OCI-LY7 (cell line): ENCODE measurements at places on chromosomes 5 and 9.

GRCh38 chr9:71975833-71976232 lies 64.4 kb downstream of the C9orf85 start:
- DNase-seq, result peak; percentile 19

- DNase-seq, result peak; percentile 64
Measured at GRCh38 chr9:137077010-137077747, at the start of gene UAP1L1. Gene UAP1L1 (plus strand): TSS chr9:137077517. CDS start chr9:137077533, 16 bp downstream.

DNA sequence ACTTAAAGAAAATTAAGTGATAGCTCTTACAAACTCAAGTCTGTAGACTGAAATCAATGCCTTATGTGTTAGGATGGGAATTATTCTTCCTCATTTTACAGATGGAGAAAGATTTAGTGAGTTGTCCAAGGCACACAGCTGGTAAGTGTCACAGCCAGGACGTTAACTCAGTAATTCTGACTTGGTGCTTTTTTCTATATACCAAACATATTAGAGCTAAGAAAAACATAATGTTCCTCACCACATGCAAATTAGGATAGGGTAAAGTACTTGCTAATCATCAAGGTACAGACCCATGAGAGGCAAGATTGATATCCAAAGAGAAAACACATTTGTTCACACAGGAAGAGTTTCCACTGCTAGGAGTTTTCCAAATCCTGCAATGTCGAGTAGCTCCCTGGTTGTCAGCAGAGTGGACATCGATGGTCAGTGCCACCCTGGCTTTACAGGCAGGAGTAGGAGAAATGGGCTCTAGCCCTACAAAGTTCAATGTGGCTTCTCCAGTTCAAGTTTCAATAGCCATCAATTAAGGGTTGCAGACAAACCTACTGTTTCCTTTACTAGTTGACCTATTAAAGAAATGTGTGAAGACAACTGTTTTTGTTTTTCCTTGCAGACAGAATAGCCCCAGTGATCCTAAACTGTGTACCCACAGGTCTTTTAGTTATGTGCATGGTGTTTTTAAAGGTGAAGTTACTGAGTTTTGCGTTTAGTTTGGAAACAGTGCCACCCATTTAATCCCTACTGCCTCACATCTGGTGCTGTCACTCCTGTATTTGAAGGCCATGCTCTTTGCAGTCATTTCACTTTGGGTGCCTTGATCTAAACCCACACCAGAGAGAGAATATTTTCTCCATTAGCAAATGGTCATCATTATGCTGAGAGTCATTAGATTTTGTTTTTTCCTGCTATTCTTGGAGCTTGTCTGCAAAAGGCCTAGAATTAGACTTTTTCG lies 460.8 kb upstream of the SMARCA2 start:
- DNase-seq, result no peak

GRCh38 chr5:177189416-177189815 lies 55.8 kb downstream of the NSD1 start:
- no peak for DNase-seq

DNA sequence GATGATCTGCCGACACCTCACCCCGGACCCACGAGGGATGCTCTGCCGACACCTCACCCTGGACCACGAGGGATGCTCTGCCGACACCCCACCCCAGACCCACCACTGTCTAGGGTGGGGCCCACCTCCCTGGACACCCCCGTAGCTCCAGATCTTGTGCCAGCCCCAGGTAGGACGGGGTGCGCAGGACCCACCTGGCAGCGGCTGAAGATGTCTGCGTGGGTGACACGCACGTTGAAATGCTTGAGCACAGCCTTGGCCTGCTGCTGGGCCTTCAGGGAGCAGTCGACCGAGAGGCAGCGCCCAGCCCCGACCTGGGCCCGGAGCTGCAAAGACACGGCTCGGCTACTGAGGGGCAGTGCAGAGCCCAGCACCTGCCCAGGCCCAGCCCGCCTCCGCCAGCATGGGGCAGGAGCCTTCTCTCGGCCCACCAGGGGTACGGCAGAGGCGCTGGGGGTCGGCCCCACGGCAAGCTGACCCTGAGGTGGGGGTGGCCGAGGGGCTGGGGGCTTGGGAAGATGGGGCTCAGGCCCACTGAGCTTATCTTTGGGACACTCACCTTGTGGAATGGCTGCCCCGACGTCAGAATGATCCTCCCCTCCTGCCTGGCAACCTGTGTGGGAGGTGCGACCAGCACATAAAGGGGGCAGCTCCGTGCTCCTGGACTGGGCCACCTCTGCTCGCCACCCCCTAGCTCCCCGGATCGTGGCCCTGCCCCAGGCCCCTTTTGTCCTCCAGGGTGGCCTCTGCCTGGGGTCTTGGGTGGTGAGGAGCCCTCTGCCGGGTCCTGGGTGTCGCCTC lies 21.7 kb upstream of the NRARP start:
- DNase-seq, result no peak

DNA sequence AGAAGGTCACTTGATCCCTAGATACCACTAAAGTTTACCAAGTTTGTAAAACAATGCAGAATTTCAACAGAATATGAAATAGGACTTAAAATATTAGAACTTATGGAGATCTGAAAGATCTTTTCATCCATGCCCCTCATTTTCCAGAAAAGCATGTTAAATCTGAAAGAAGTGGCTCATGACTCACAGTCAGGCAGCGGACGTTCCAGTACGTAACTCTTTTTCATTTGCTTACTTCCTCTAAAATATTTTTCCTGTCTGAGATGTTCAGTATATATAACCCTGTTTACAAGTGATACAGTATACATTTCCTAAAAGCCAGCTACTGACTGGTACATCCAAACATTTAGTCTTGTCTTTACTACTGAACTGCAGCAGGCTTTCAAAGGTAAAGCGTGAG lies 22.3 kb downstream of the FBXW2 start:
- no peak for DNase-seq

GRCh38 chr5:156008844-156009243 lies 318.1 kb upstream of the SGCD start:
- no peak for DNase-seq

DNA sequence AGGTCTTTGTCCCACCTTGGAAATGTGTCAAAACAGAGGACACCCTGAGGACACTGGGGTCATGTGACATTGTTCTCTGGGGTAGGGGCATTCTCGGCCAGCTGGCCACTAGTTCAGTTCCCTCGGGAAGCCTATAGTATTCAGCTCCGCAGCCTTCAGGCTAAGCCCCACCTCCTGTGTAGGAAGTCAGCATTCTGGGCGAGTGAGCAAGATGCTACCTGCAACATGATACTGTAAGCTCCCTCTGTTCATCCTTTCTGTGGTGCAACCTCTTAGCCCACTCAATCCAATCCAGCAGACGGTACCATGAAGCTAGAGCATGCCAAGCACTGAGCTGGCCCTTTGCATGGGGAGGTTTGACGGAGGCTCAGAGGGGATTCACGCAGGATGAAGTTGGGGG lies 5.3 kb downstream of the NTNG2 start:
- DNase-seq, result no peak

GRCh38 chr9:126830827-126831226 lies 26.0 kb downstream of the ZBTB43 start:
- DNase-seq, result no peak

- no peak for DNase-seq
Measured at GRCh38 chr5:149212198-149212951, 59.3 kb upstream of the AFAP1L1 start.

- no peak for DNase-seq
Measured at GRCh38 chr5:94345257-94345656, 273.1 kb downstream of the KIAA0825 start.

DNA sequence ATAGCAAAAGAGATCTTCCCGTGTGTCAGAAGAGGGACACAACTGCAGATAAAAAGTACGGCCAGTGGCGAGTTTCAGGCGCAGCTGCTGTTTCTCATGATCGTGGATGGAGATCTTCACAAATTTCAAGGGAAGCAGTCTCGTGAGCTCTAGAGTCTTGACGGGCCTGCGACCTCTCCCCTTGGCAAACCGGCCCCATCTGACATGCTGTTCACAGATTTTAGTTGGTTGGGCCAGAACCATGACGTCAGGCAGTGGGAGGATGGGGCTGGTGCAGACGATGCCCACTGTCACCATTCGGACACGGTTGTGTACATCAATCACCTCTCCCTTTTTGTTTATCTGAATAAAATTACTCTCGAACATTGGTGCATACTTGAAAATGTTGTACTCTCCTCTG lies 396 bp downstream of the GARIN3 start:
- DNase-seq, result no peak

GRCh38 chr9:129185991-129186390 lies 7.9 kb upstream of the IER5L start:
- no peak for DNase-seq

DNA sequence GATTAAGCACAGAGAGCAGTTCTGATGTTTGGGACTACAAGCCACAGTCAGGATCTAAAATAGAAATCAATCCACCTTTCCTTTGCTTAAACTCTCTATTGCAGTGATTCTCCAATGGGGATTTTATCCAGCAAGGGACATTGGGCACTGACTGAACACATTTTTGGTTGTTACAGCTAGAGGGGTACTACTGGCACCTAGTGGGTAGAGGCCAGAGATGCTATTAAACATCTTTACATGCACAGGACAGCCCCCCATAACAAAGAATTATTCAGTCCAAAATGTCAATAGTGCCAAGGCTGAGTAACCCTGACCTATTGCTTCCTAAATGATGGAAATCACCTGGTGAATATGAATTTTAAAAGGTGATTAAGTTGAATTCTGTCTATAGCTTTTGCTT lies 12.0 kb downstream of the ZNF622 start:
- no peak for DNase-seq

DNA sequence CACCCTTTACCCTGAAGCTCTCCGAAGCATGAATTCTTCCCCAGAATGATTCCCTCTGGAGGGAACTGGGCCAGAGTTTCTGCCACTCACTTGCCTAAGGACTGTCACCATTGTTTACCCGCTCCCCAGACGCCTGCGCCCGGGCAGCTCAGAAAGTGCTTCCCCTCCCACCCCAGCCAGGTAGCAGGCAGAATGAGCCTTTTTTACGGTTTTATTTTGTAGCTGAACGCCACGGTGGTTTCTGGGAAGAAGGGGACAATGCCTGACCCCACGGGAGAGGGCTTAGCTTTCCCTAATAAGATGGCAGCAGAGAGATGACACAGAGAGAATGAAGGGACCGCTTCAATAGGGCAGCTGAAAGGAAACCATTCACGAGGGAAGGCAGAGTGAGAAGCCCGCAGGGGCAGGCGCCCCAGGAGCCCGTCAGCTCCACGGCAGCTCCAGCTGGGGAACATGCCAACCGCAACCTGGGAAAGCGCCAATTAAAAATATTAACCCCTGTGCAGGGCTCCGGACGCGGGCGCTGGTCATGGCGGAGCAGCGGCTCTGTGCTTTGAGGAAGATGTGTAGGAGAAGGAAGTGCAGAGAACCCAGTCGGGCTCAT lies 20.4 kb upstream of the NTNG2 start:
- DNase-seq, result no peak

DNA sequence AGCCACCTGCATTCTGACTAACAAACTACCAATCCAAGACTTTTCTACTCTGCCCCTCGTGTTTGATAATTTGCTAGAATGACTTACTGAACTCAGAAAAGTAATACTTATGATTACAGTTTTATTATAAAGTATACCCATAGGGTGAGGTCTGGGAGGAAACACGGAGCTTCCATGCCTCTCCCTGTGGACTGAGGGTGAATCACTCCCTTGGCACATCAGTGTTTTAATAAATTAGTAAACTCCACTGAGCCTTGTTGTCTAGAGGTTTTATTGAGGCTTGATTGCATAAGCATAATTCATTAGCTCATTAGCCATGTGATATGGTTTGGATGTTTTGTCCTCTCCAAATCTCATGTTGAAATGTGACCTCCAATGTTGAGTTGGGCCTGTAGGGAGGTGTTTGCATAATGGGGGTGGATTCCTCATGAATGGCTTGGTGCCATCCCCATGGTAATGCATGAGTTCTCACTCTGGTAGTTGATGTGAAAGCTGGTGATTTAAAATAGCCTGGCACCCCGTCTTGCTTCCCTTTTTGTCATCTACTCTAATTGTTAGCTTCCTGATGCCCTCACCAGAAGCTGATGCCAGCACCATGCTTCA lies 233.6 kb upstream of the TRPC7 start:
- DNase-seq, result no peak

- no peak for DNase-seq
Measured at GRCh38 chr5:133400831-133401351, 211.4 kb downstream of the FSTL4 start.

GRCh38 chr9:110671849-110672248 lies 3.3 kb downstream of the MUSK start:
- no peak for DNase-seq

- no peak for DNase-seq
Measured at GRCh38 chr9:129474740-129475404, 146.0 kb downstream of the C9orf50 start.

- peak; percentile 83 for DNase-seq
Measured at GRCh38 chr9:94065535-94065961, 18.7 kb upstream of the PTPDC1 start.

- DNase-seq, result peak; percentile 94
Measured at GRCh38 chr9:109907400-109907799, 127.4 kb downstream of the PALM2AKAP2 start.

DNA sequence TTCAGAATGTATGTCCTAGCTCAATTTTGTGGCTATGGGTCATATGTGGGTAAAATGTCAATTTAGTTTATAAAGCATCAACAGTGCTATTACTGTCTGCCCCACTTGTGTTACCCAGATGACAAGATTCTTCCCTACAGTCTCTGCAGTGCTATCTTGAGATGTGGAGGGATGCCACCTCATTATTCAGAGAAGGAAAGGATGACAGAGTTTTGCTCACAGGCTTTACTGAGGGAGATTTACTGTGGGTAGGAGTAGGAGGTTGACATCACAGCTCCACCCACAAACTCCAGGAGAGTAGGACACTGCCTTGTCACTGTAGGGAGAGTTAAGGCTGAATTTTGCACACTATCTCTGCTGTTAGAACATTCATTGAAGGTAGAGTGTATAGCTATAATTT lies 359.3 kb downstream of the HTR1A start:
- DNase-seq, result no peak

DNA sequence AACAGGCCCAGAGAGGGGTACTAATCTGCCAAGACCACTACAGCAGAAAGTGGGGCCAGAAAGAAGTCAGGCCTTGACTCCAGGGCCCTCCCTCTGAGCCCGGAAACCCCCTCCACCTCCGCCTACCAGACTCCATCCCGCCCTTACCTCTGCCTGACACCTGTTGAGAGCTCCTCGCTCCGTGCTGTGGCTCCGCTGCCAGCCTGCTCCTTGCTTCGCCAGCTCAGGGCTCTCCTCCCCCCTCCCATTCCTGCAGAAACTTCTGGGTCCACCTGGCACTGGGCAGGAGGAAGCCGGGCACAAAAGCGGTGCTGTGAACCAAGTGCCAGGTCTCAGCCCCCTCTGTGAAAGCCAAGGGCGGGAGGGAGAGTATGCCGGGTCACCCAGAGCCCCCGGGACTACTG lies 6.4 kb upstream of the ST6GALNAC6 start:
- peak; percentile 77 for DNase-seq

- DNase-seq, result no peak
Measured at GRCh38 chr5:65699338-65699737, 22.6 kb downstream of the SGTB start.

GRCh38 chr5:110588286-110588980 lies 138.0 kb downstream of the TMEM232 start:
- no peak for DNase-seq

- DNase-seq, result no peak
Measured at GRCh38 chr9:136484153-136485048, 1.6 kb upstream of the SEC16A start.
